ENCODE measurements at places on chromosomes 1 and 21. TPM values are rescaled to one million over a fixed set of nuclear protein-coding genes. Genes with fewer than 3 reads are reported as not detected.

DNA sequence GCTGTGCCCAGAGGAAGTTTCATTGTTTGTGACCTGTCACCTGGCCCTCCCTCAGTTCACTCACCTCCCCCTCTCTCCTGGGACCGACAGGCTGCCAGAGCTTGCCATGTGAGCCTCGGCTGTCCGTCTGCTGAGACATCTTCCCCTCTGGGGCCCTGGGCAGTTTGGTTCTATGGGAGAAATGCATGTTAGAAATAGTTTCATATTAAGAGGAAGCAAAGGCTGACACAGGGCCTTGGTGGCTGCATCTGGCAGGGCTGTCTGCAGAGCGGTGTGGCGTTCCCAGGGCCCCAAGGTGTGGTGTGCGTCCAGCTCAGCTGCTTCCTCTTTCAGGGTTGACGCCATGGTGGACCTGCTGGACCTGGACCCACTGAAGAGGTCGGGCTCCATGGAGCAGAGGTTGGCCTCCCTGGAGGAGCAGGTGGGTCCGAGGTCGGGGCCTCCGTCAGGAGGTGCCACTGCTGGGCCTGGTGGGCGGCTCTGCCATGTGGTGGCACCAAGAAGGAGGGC is 31.9 kb upstream of the LRRC3 start:
- DNase-seq, result peak; percentile 30

GRCh38 chr1:108780937-108781574 is 34.6 kb downstream of the STXBP3 start:
- DNase-seq, result no peak

GRCh38 chr1:157131281-157131680 is 6.9 kb downstream of the ETV3 start:
- DNase-seq, result no peak

DNA sequence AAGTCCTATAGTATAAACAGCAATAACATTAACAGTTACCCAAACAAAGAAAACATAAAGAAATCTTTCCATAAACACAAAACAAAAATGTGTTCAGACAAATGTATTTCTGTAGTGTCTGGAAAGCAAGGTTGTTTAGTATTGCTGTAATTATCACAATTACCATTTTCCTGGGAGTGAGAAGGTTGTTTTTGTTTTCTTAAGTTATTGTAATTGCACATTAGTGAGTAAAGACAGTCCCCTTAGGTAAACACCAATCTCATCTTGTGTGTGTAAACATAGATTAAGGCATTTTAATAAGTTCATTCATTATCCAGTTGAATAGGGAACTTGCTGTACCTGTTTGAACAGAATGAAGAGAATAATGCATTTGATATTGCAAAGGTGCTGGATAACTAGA is 356.9 kb upstream of the ADGRL4 start:
- DNase-seq, result no peak

The MRAP gene
- total RNA-seq, result 0.56 TPM

DNA sequence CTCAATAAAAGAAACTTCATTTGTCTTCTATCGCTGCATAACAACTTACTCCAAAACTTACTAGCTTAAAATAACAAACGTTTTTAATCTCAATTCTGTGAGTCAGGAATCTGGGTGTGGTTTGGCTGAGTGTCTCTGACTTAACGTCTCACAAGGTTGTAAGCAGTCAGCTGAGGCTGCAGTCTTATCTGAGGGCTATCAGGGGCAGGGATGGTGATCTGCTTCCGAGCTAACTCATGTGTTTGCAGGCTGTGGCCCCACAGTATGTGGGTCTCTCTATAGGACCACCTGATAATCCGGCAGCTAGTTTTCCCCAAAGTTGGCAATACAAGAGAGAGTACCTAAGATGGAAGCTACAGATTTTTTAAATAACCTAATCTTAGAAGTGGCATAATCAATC is 234.2 kb upstream of the FGGY start:
- no peak for DNase-seq

DNA sequence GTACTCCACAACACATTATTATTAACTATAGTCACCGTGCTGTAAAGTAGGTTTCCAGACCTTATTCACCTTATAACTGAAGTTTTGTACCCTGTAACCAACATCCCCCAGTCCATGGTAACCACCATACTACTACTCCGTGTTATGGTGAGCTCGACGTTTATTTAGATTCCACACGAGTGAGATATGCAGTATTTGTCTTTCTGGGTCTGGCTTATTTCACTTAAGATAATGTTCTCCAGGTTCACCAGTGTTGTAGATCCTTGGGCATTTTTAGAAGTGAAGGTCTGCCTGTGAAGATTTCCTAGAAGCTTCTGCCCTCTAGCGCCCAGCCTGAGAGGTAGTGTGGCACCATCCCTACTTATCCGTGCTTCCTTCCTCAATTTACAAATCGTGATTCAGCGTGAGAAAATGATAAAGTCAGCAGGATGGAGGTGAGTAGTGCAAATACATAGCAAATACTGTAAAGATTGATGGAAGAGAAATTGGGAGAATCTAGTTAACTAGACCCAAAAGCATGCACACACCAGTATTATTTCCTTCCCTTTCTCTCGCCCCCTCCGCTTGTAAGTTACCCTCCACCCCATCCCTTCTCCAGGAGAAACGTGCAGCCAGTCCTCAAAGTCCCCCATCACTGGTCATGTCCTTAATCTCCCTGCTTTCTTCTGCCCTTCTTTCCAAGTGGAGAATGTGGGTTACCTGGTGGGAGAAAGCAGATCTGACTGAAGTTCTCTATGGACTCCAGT is 36.0 kb upstream of the DISC1 start:
- DNase-seq, result peak; percentile 58

- no peak for DNase-seq
Observed at GRCh38 chr21:15732290-15732995, 2.7 kb downstream of the USP25 start.

The TCEA3 gene
- 72.7 TPM for total RNA-seq

DNA sequence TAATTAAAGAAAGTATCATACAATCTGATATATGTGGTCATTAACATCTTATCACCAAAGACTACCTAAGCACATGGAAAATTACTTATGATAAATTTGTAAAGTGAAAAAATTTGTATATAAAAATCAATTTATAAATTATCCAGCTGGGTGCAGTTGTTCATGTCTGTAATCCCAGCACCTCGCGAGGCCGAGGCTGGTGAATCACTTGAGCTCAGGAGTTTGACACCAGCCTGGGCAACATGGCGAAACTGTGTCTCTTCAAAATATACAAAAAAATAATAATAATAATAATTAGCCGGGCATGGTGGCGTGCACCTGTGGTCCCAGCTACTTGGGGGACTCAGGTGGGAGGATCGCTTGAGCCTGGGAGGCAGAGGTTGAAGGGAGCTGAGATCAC is 82.8 kb upstream of the SYT6 start:
- no peak for DNase-seq

GRCh38 chr1:228308085-228308601 is 98.5 kb downstream of the TRIM11 start:
- no peak for DNase-seq

The TMOD4 gene
- total RNA-seq, result not detected

The RIPPLY3 gene
- total RNA-seq, result not detected

DNA sequence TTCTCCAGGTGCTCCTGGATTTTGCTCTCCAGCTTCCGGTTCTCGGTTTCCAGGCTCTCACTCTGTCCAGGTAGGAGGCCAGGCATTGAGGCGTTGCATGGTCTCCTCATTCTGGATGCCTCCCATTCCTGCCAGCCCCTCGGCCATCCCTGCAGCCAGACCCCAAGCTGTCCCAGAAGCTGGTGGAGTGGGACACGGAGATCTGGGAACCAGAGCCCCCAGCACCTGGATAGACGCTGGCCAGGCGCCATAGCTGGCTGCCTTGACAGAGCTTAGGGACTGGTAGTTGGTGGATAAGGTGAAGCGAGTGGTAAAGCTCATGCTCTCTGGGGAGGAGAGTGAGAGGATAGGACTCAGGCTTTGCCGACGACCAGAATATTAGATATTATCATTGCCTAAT is 29.6 kb downstream of the RAP1A start:
- DNase-seq, result no peak

DNA sequence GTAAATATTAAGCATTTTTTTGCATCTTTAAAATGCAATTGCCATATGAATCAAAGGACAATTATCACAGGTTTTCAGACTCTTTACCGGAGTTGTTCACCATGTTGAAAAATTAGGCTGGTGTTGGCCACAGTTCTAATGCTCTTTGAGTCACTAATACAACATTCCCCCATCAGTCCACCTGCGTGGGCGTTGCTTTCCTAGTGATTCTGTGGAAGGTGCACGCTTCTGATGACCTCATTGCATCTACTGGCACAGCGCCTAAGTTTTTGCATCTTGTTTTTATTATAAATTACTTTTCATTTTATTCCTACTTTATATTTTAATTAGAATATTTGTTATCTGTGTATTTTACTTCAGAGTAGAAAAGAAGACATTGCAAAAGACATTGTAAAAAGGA is 4.7 kb upstream of the F5 start:
- no peak for DNase-seq

DNA sequence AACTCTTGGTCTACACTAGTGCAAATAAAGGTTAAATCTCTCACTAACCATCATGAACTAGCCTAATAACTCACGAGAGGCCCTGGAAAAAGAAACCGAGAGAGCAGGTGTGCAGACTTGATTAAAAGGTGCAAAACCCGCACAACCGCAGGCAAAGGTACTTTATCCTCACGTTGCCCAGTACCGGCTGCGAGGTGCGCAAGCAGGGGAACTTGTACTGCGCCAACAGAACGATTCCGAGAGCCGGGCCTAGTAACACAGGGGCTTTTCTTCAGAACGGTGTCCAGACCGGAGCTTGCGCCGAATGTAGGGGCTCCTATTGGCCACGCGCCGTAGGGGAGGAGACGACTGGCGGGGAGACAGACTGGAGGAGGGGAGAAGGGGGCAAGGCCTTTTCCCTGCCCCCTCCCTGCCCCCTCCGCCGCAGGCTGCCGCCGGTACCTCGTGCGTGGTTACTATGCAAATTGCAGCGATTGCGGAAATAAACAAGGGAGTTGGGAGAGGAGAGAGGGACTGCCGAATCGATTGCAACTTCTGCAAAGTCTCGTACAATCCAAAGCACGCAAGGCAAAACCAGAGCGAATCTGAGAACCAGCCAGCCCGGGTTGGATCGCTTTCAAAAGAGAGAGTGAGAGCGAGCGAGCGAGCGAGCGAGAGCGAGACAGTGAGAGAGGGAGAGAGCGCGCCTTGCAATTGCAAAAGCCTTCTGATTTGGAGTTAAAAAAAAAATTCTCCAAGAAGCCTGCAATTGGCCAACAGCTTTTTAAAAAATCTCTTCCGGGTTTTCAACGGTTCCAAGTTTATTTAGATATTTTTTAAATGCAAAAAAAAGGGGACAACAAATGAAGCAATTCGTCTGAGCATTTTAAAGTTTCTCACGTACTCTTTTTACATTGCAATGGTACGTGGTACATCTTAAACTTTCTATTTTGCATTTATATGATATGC is 5.4 kb upstream of the NFIA start:
- peak; percentile 91 for DNase-seq

DNA sequence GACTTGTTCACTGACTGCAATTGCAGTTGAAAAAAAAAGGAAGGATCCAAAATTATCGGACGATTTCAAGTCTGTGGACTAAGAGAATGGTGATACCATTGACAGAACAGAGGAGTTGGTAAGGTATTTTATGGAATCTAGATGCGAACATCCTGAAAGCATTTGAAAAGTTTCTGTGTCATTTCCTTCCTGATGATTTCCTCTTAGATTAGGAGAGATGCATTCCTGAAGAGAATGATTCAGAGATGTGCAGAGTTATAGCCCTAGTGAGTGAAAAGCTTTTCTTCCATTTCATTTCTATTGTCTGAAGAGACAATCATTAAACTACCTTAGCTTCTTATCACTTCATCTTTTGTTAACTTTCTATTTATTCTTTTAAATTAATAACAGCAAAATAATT is 200.0 kb downstream of the KCNK2 start:
- no peak for DNase-seq

DNA sequence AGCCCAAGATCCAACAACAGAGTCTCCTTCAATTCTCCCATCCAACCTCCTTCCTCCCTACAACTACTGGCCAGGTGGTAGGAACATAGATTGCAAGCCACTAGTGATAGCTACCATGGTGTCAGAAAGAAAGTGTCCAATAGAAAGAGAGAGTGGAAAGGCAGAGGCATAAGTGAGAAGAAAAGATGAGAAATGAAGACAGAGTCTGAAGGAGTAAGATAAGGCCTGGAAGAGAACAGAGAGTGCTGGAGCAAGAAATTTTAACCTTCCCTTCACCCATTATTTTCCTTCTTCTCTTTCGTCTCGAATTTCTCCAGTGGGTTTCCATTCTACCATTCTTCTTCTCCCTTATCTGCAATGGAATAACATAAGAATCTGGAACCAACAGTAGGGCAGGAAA is 57.9 kb downstream of the CDC42BPA start:
- DNase-seq, result no peak

- peak; percentile 80 for DNase-seq
Observed at GRCh38 chr1:203465948-203466347, 9.7 kb upstream of the PRELP start.

- DNase-seq, result no peak
Observed at GRCh38 chr1:156241926-156242325, at the start of gene BGLAP. TSS of gene BGLAP (plus strand) at chr1:156242184. CDS start at chr1:156242232, 48 bp downstream.
